Kidney tubule cell (primary cell): ENCODE measurements at places on chromosomes 7 and 10.

DNA sequence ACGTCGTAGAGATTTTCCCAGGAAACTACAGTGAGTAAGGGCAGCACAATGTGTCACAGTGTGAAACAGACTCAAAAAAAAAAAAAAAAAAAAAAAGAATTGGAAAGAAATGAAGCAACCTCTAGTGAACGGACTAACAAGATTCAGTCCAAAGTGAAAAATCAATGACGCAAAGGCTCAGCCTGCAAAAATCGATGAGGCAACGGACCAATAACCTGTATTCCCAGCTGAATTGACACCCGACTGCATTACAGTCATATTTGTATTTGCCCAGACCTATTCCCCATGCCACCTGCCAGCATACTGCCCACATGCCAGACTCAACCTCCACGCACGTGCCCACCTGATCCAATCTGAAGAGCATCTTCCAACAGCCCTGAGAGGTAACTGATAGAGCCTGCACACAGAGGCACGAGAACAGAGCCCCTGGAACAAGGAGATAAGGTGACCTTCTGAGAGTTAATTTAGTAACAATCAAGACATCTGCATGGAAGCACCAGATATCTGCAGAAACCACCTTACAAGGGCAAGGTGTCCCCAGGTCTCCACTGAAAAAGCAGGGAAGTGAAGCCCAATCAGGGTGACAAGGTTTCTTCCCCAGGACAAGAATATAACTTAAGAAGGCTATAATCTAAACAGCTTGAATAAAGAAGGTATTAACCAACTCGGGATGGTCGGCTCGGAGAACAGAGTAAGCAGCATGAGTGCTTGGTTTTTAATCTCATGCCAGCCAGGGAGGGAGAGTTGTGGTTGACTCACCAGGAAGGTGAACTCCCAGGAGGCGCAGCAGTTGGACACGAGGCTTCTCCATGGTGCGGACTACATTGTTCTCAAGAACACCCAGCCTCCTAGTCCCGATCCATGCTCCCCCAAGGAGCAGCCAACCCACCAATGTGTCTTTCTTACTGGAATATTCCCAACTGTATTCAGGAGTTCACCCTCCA, 48.5 kb downstream of the PLXNA4 start:
- no peak for DNase-seq

DNA sequence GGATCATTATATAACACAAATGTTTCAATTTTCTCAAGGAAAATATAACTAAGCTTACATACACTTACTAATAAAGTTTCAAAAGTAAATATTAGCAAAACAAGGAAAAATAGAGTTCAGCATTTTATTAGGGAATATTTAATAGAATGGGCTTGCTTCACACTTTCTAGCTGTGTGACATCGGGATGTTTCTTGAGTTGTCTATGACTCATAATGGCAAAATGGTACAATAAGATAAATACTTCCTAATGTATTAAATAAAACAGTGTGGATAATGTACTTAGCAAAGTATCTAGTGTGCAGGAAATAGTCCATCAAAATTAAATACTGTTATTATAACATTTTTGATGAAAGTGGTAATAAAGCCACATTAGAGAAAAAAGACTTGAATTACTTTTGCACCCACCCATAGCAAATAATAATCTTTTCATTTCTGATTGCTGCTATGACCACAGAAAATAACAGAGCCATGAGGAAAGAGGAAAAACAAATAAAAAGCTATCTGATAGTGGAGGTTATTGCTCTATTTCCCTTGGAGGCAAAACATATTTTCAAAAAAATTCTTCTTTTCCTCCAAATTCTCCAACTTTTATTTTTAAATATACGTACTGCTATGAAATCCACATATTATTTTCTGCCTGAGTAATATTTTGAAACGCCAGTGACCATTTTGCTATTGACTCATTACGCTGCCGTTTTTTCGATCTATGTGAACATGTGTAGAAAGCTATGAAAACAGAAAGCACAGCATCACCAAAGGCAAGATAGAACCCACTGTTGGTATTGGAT, 272.9 kb upstream of the KLF6 start:
- no peak for DNase-seq

DNA sequence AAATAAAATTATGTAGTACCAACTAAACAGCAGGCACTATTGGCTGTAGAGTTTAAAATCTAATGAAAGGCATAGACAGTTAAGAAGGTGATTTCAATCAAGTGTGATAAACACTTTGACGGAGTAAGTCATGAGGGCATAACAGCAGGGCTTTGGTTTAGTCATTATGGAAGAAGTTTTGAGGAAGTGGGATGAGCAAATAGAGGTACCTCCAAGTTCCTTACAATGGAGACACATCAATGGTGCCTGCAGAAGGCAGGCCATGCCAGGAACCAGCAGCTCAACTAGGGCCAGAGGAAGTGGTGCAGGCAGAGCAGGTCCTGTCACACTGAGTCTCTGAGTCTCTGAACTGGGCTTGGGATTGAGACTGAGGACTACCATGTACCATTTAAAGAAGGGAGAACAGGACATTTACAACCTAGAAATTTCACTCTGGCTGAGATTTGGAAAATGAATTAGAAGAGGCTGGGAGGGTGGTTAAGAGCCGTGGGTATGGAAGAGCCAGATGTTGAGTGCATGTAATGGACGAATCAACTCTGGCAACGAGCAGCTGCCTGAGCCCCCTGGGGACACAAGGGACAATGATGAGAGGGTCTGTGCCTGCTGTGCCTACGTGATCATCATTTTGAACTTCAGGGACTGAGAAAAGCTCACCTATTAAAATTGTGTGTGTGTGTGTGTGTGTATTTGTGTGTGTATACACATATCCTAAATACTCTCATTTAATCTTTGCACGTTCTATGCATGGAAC, 208.7 kb upstream of the POM121L12 start:
- DNase-seq, result no peak

DNA sequence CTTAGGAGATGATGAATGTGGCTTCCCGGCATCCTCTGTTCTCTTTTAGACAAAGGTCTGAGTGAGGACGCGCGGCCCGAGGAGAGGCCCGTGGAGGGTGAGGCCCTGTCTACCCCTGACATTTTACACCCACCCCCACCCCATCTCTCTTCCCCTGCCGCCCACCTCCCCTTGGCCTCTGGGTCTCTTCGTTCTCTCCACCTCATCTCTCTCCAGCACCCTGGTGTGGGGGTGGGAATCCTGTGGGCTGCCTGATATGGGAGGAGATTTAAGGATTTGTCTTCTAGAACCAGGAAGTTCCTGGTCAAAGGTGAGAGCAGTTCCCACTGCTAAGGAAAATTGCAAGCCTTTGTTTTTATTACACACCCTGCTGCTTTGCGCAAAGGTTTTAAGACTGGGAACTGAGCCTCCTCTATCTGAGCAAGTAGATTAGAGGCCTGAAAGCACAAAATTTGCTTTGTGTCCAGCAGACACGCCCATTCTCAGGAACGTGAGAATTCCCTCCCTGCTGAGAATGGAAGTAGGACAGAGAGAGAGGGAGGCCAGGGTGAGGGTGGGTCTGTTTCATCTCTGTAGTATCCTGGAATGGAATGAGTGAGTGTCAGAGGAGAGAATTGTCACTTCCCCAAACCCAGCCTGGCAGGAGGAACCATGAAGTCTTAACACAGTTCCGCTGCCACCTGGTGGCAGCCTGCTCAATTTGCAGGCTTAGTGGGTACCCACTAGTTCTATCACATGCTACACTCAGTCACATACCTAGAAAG, 91.2 kb downstream of the GTF2IRD1 start:
- DNase-seq, result peak; percentile 66

- DNase-seq, result peak; percentile 13
Measured at GRCh38 chr10:42926843-42927242, 144.2 kb downstream of the BMS1 start.

GRCh38 chr10:102102421-102102820, 17.7 kb downstream of the LDB1 start:
- no peak for DNase-seq
